Activated naive CD4-positive, alpha-beta T cell (primary cell): ENCODE measurements at places on chromosomes 16 and 17.

- no peak for DNase-seq
Observed at GRCh38 chr17:1376061-1376460, 24.0 kb downstream of the YWHAE start.

GRCh38 chr16:16108759-16109158 is 114.5 kb downstream of the ABCC6 start:
- DNase-seq: no peak

DNA sequence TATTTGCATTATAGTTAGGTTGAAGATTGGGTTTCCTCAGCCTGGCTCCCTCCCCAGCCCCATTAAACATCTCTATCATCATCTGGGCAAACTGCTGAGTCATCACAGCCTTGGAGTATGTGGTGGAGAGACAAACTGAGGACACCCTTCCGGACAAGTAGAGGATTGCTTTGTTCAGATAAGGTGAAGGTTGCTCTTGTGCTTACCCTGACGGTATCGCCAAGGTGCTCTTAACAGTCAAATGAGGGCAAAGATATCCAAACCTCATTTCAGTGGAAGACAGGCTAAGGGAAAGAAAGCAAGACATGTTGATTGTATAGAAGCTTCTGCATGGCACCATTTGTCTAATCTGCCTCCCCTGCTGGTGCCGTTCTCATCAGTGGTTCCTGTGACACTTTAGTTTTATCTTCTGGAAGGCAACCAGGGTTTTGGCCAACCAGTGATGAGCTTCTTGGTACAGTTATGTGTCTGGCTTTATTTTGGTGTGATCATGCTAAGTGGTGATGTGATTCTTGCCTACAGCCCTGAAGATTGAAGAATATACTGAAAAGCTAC is 56.9 kb upstream of the LGALS9 start:
- no peak for DNase-seq

DNA sequence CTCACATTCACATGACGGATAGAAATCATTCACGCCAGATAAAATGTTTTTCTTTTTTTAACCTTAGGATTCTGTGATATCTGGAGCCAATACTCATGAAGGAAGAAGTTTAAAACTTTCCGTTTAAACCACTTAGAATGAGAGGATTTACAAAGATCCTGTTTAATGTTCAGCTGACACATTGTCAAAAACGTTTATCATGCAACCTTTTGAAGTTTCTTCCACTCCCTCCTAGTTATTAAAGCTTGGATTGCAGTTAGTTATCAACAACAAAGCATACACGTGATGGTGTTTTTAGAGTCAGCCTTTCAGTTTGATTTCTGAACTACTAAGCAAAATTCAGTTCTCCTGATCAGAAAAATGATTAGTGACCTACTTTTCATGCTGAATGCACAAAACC is 143.3 kb upstream of the AXIN2 start:
- DNase-seq: no peak

- no peak for DNase-seq
Observed at GRCh38 chr16:25691519-25692091, at the start of gene HS3ST4. Gene HS3ST4 (plus strand): TSS chr16:25691959.

- no peak for DNase-seq
Observed at GRCh38 chr16:80273635-80274538, 266.9 kb upstream of the DYNLRB2 start.

- no peak for DNase-seq
Observed at GRCh38 chr16:85492295-85492864, 120.7 kb upstream of the GSE1 start.

DNA sequence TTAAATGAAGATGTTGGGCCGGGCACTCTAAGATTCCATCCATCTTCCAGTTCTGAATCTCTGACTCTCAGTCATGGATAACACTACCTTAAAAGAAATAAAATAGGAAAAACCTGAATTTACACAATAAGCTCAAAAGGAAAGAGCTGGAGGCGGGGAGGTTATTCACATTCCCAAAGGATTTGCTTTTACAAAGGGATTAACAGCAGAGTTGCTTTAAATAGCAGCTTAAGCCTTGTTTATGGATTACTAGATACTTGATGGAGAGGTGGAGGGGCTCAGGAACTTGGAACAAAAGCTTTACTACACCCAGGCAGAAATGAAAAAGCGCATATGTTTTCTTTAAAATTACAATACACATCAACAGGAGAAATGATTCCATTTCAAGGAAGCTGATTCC is 84.5 kb downstream of the XYLT1 start:
- no peak for DNase-seq

GRCh38 chr17:68963958-68964357 is 8.8 kb upstream of the ABCA8 start:
- DNase-seq: no peak
